ENCODE measurements at places on chromosomes 7 and 10.

DNA sequence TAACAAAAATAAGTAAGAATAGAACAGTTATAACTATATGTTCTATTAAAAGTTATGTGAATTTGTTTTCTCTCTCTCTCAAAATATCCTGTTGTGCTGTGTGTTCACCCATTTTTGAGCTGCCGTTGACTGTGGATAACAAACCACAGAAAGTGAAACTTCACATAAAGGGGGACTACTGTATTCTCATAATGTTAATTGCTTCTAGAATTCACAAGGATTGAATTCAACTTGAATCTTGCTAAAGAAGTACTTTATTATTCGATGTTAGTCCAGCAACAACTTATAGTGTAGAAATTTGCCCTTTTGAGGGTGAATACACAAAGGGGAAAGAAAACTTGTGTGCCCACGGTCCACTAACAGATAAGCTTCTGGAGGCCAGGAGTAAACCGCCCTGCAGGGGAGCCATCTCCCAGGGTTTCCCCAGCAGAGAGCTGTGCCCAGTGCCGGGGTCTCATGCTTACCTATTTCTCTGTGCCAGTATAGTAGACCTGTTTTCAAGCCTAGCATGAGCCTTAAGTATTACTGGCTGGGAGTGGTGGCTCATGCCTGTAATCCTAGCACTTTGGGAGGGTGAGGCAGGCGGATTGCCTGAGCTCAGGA is 87.1 kb downstream of the KAT6B start:
- no peak for DNase-seq

DNA sequence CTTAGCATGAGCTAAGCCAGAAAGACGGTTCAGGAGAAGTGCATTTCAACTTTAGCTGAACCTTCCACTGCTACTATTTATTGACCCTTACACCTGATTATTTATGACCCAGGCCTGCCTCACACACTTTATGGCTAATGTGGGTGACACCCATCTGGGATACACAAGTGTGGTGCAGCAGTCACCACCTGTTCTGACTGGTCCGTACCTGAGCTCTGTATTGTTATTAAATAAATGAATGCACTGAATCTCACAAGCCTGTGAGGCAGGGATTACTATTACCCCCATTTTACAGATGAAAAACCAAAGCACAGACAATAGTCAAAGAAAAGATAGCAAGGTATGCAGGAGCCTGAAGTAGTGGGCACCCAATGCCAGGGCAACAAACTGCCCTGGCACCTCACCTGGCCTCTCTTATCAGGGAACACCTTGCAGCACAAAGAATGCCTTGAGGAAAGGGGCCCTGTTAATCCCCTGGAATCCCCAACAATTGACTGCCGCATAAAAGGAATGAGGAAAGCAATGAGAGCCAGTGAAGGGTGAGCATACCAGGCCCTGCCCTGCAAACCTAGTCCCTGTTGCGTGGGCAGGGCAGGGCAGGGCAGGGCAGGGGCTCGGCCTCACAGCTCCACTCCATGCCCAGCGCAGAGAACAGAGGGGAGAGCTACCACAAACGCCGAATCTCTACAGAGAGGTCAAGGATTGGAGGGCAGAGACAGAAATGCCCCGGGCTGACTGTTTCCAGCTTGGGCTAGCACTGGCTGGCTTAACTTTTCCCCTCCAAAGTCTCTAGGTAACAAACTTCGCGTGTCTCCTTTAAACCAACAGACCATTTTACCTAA is 1.3 kb downstream of the ANXA11 start:
- DNase-seq = peak; percentile 37

DNA sequence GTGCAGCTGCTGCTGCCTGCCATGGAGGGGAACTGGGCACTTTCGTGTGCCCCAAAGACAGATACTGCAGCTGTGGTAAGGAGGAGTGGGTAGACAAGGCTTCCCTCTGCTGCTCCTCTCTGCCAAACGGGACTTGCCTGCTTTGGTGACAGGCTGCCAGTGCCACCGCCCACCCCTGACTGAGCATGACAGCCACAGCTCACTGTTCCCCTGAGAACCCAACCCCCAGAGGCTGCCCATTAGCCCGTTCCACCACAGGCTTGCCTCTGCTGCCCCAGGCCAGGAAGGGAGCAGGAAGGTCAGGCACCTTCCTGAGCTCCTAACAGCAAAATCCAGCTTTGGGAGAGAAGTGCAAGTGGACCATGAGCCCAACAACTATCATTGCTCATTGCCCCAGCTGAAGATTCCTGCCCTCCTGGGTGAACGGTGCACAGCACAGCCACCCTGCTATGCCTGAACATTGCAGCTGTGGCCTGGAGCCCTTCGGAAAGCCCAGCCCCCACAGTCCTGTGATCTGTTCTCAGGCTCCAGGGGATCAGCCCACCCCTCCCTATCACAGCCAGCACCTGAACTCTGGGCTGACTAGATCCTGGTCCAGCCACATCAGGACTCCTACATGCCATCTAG is 58.7 kb upstream of the ANTXRL start:
- DNase-seq = no peak

DNA sequence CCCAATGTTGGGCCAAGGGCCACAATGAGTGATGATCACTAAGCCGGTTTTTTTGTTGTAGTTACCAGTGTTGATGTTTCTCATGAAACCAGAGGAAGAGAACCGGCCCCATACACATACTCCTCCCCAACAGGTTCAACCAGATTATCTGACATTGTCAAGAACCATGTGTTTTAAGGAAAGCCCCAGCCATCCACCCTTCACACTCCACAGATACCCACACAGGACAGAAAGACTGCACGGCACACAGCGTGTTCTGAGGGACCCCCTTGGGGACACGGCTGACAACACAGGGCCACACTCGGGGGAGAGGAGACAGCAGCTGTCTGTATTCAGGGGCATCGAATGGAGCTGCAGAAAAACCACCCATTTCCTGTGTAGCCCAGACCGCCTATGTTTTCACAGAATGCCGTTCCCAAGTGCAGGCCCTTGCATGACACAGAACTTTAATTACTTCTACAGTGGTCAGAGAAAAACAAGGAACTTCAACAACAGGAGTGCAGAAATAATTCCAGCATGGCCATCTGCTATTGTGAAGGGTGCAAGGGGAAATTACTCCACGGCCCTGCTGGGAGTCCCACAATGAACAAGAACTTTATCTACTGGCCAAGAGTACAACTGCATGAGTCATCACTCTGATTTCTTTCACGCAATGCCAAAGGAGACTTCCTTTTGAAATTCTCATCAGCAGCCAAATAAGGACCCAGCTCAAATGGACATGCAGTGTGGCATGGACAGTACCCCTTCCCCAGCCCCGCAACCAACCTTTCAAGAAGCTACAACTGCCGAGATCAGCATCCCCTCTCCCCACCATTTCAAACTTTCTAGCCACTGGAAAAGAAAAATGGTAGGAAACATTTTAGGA is 2.3 kb downstream of the KLF6 start:
- peak; percentile 38 for DNase-seq

- DNase-seq = no peak
Observed at GRCh38 chr10:31937371-31937770, 8.7 kb upstream of the ARHGAP12 start.

DNA sequence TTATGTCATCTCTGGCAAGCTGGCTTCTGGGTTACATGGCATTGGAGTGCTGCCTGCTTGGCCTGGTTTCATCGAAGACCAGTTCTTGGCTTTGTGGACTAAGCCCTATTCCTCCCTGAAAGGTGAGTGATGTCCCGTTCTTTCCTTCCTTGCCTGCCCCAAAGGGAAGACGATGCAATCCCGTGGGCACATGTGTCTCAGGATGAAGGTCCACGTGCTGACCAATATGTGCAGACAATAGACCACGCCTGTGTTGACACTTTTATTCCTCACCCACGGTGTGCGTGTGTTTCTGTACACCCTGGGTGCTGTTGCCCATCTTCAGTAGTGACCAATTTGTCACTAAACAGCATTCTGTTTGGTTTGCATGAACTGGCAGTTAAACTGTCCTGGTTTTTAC is 28.6 kb upstream of the SHH start:
- no peak for DNase-seq

GRCh38 chr10:101588879-101589278 is 758 bp downstream of the DPCD start:
- no peak for DNase-seq

- DNase-seq = no peak
Observed at GRCh38 chr10:58743466-58744115, 230.9 kb downstream of the BICC1 start.

DNA sequence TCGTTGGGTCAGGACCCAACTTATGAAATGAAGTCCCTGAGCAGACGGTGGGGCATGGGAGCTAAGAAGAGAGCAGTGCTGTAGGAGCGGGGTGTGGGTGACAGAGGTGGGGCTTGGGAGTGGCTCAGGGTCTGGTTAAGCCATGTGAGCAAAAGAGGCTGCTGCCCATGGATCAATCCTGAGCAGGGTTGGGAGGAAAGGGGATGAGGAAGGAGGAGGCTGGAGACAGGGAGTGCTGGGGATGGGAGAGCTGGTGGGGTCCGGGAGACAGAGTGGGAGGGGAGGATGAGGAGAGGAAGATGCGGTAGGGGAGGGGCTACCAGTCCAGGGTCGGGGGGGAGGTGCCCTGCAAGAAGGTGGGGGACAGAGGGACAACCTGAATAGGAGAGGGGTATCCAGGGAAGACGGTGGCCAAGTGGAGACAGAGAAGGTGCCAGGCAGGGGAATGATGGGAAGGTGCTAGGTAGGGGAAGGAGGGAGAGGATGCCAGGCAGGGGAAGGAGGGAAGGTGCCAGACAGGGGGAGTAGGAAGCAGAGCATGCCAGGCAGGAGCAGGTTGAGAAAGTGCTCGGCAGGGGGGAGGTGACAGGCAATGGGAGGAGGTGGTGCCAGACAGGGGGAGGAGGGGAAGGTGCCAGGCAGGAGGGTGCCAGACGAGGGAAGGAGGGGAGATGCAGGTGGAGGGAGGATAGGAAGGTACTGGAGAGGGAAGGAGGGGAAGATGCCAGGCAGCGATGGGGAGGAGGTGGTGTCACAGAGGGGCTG is 27.5 kb upstream of the SMARCD3 start:
- DNase-seq = no peak

DNA sequence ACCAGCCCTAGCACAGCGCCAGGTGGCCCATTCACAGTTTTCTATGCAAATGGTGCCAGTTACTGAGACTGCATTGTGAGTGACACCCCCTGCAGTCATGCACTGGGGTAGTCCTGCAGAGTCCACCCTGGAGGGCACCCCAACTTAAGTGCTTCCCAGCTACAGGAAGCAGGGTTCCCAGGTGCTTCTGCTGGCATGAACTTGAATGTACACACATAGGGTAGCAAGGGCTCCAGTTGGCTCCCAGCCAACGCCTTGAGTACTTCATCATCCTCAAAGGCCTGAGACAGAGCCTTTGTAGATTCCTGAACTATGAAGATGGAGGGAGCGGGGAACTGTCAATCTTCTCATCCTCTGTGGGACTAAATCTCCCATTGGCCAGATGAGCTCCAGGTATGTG is 11.5 kb upstream of the NPFFR1 start:
- no peak for DNase-seq

DNA sequence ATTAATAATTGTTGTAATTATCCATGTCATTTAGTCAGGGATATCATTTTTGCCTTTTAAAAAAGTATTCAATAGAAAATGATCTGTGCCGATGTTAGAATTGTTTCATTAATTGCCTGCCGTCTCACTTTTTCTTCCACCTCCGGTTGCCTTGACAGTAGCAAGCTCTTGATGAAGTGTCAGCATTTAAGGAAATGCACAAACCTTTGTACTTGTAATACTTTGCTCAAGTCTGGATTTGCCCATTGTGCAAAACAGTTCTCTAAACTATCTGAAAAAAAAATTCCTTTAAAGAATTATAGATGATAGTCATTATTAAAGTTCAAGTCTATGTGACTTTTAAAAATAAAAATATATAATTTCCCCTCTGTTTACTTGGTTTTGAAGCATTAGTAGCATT is 619.7 kb downstream of the GATA3 start:
- no peak for DNase-seq

DNA sequence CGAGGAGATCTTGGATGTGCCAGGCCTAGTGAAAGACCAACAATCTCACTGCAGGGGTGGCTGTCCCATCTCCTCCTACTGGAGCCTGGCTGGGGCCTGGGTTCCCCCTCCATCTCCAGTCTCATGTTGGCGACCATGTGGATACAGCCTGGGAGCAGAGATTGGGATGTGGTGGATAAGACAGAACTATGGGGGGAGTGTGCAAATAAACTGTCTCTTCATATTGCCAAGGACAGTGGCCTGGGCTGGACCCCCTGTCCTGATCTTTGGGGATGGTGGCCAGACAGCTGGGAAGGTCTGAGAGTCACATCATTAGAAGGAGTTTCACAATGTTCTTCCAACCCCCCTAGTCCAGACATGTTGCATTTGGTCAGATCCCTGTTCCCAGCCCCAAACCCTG is 5.8 kb upstream of the MINDY4 start:
- DNase-seq = no peak

DNA sequence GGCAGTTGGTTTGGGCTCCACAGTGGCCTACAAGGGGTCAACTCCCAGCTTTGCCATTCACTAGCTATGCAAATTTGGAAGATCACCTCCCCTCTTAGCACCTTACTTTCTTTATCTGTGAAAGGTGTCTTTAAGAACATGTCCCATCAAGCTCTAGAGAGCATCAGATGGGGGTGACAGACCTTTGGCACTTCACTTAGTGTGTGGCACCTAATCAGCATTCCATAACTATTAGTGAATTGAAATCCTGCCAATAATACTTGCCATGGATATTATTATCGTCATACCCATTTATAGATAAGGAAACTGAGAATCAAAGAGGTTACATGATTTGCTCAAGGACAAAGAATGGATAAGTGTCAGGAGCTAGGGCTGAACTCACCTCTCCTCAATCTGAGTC is 51.9 kb downstream of the PLPP4 start:
- no peak for DNase-seq

DNA sequence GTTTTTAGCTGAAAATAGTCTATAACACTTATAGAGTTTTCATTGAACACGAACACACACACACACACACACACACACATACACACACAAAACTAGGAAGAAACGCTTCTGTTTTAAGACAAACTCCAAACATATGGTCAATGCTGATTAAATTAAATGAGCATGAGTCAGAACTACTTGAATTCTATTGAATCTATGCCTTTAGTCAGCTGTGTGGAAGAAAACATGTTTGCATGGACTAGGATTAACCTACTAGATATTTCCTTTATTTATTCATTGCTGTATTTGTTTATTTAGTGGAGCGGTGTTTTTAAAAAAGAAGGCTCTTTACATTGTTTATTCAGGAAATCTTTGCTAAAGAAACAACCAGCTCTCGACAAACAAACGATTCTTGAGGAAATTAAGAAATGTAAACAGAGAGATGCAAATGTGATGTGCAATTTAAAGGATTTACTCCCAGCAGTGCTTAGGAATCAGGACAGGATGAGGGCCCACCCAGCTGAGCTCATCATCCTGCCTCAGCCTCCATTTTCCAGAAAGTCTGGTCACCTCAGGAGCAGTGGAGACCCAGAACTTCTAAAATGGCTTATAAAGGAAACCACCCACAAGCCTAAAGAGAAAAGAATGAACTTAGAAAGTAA is 83.2 kb downstream of the PDE1C start:
- DNase-seq = no peak

- DNase-seq = no peak
Observed at GRCh38 chr10:103021150-103021899, 103.2 kb downstream of the CNNM2 start.

GRCh38 chr7:43694399-43694748 is 34.9 kb downstream of the COA1 start:
- DNase-seq = no peak
